GM20000 (cell line): ENCODE measurements at places on chromosomes 6 and 20.

DNA sequence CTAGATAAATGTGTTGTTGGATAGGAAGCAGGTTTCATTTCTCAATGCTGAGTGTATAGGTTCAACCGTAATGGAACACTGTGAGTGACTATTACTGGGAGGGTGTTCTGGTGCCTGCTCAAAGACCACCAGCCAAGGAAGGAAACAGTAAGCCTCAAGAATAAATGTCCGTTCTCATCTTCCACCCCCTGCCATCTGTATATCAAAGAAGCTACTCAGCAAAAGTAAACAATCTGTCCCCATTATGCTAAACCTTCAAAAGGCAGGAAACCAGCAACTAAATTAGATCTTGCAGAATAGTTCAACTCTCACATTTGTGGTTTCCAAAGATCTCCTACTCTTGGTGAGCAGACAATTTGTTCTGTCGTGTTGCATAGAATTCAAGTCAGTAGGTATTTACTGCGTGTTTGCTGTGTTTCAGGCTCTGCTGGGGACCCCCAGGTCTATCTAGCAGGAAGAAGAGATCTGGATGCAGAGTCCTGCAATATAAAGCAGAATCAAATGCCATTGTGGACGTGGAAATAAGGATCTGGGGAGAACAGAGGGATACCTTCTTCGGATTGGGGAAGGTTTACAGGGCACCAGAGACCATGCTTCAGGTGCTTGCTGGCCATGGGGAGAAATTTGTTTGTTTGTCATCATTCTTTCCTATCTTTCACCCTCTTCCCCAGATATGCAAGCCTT is 87.3 kb downstream of the SCML4 start:
- DNase-seq, result no peak

DNA sequence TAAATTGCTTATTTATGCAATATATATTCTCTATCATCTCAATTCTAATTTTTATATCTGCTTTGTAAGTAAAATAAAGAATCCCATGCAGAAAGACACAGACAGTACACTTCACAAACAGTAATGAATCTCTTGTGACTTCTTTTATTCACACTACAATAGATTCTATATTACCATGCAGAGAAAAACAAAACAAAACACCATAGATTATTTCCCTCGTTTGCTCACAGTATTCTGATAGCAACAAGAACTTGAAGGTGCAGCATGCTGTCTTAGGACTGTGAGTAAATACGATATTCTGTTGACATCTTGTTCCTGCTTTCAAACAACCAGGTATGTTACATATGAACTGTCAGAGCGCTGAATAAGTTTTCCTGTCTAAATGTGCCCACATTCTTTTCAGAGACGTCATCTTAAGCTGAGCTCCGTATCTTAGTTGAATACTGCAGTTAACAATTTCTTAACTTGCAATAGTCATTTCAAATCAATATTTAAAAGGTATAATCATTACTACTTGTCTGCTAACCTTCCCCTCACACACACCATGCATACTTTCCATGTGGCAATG is 140.1 kb downstream of the BTBD9 start:
- DNase-seq, result no peak

- DNase-seq, result no peak
Measured at GRCh38 chr6:156190270-156190669, 586.9 kb upstream of the ARID1B start.

- DNase-seq, result no peak
Measured at GRCh38 chr20:57589728-57590484, 29.0 kb downstream of the PCK1 start.

- no peak for DNase-seq
Measured at GRCh38 chr6:117985916-117986315, 78.9 kb downstream of the SLC35F1 start.

DNA sequence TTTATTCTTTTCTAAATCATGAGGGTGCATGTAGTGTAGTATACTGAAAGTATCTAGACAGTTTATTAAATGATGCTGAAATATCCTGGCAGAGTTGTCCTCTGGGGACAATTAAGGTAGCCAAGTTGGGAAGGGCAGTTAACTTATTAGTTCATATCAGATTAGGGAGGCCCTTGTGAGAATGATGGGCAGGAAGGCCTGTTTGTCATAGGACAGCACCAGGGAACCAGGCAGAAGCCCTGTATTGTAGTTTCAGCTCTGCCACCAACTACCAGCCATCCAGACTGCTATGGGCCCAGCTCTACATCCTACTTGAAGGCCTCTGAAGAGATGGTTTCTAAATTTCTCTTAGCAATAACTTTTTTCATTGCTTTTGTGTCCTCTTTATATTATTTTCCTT is 4.0 kb downstream of the MYLIP start:
- DNase-seq, result no peak

- no peak for DNase-seq
Measured at GRCh38 chr20:50636601-50637540, 54.5 kb downstream of the RIPOR3 start.

DNA sequence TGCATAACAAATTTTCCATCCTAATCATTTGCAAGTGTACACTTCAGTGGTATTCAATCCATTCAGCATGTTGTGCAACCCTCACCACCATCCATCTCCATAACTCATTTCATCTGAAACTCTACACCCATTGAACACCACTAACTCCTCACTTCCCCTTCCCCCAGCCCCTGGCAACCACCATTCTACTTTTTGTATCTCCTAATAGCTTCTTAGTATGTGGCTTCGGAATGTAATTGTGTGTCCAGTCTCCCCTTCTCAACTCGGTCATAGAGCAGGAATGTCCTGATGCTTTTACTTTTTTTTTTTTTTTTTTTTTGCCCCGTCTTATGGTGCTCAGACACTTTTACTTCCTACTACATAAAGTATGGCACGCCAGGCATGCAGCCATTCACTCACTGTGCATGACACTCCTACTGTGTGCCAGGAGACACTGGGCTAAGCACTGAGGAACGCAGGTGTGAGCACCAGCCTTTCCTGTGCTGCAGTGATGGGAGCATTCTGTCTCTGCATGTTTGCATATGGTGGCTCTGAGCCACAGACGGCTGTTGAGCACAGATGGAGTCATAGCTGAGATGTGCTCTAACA is 15.3 kb downstream of the HCK start:
- DNase-seq, result no peak
